ENCODE measurements at places on chromosomes 16 and 17.

DNA sequence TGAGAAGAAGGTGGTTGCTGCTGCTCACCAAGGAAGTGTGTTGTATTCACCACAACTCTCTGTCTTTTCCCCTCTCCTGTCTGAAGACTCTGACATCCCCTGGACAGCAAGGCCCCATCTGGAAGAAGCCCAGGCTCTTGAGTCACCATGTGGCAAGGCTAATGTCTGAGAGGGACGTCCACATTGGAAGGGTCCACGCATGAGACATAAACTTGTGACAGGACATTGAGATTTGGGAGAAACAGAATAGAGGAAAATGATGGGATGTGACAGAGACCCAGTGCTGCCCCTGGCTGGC lies 176.5 kb downstream of the IRF8 start:
- no peak for DNase-seq

DNA sequence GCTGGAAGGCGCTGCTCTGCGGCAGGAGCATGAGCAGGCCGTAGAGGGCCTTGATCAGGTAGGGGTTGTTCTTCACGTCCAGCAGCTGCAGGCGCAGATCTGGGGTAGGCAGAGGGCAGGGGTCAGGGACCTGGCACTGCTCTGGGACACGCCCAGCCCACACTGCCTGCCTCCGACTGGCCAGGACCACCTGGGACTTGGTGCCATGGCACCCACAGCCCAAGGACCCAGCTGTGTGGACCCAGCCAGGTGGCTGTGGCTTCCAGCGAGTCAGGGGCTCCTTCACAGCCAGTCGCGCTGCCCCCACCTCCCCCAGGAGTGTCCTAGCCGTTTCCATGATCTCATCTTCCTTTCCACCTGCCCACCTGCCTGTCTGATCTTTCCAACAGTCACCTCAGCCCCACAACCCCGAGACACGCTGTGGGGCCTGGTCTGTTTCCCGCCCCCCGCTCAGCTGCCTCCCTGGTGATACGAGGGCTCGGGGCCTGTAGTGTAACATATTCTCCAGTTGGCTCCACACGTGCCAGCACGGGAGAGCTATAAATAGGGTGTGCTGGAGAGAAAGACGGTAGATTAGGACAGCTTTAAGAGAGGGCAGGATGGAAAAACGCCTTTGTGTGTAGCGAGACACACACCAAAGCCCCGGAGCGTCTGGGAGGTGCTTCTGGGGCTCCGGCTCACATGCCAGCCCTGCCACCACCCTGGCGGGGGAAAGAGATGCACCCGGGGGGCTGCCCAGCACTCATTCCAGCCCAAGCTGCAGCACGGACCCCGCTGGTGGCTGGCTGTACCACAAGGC lies 7.2 kb upstream of the MTSS2 start:
- DNase-seq, result no peak

GRCh38 chr17:55432358-55433028 lies 10.9 kb upstream of the MMD start:
- DNase-seq, result peak; percentile 46

DNA sequence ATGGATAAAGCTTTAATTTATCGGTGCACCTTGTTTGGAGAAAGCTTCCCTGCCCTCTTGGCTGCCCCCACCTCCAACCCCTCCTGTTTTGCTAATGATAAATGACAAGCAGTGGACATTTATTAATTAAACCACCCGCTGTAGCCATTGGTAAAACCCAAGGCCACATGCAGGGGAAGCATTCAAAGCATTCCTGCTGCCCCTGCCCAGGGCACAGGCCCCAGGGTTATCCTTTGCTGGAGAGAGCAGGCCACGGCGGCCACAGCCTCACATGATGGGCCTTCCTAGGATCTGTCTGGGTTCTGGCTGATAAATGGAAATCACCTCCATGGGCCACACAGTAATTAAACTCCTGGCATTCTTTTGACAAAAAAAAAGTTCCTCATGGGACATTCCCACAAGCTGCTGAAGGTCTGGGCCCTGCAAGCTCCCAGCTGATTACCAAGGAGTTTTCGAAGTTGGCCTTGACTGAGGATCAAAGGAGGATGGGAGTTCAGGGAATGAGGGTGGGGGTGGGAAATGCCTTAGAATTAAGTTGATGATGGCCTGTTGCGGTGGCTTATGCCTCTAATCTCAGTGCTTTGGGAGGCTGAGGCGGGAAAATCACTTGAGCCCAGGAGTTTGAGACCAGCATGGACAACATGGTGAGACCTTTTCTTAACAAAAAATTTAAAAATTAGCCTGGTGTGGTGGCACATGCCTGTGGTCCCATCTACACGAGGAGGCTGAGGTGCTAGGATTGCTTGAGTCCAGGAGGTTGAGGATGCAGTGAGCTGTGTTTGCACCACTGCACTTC lies 35.5 kb downstream of the SOST start:
- DNase-seq, result no peak

GRCh38 chr16:74770831-74771526 lies 3.6 kb downstream of the FA2H start:
- DNase-seq, result peak; percentile 50

DNA sequence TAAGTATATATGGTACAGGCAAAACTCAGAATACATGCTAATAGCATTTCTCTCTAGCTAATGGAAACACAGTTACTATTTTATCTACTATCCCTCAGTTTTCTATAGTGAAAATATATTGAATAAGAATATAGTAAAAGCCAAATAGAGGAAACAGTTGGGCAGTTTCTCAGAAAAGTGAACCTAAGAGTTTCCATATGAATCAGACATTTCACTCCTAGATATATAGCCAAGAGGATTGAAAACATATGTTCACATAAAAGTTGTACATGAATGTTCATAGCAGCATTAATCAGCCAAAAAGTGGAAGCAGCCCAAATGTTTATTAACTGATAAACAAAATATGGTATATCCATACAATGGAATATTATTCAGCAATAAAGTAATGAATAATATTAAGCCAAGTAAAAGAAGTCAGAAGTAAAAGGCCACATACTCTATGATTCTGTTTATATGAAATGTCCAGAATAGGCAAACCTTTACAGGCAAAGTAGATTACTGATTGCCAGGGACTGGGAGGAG lies 134.6 kb downstream of the CYB561 start:
- DNase-seq, result no peak

DNA sequence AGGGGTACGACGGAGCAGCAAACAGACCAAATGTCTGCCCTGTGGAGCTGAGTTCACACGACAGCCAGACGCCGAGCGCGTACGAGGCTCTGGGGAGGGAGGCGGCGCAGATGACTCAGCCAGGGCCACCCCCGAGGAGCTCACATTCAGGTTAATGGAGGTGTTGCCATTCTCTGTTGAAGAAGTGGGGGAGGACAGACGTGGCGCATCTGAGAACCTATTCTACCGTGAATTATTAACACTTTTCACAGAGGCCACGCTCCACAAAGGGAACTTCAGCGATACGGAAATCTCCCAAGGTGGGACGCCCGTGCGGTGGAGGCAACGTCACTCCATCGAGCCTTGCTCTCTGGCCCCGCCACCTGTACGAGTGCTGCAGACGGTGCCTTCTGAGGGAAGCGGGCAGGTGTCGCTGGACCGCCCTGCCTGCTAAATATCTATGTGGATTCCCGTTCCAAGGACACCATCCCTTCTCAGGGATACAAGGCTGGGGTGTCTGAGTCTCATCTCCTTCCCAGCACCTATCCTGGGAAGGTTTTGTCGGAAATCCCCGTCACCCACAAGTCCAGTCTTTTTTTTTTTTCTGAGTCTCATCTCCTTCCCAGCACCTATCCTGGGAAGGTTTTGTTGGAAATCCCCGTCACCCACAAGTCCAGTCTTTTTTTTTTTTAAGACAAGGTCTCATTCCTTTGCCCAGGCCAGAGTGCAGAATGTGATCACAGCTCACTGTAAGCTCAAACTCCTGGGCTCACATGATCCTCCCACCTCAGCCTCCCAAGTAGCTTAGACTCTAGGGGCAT lies 19.0 kb downstream of the ABR start:
- no peak for DNase-seq

DNA sequence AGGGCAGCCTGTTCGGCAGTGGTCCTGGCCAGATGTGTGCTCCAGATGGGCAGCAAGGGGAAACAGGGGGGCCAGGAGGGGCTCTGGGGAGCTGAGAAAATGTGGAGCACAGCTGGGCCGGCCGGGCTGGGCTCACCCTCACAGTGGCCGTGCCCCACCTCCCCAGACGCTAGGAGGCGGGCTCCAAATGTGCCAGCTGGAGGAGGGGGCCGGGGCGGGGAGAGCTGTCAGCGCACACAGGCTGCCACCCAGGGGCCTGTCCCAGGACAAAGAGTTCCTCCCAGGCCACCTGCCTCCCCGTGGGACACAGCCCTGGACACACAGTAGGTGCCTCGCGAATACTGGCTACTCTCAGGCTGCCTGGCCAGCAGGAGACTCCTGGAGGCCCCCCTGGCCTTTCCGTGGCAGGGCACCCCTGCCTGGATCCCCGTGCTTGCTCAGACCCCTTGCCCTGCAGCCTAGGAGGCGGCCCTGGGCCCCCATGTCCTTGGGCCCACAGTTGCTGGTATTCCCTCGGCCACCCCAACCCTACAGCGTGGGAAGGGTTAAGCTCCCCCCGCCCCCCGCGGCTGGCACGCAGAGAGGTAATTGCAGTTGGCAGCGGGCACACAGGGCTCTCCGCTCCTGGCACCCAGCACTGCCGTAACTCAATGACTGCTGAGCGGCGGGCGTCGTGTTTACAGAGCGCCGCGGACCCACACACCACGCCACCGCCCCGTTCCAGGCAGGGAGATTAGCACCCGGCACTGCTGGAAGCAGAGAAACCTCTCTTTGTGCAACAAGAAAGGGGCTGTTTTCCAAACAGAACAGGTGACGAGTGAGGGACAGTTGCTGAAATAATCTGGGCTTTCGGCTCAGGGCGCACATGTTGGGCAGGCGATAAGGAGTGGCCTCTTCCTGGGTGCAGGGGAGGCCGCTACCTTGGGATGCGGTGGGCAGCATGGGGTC lies 32.2 kb downstream of the BAHCC1 start:
- DNase-seq, result peak; percentile 16

- DNase-seq, result no peak
Measured at GRCh38 chr16:79599837-79600637, 500 bp downstream of the MAF start.

DNA sequence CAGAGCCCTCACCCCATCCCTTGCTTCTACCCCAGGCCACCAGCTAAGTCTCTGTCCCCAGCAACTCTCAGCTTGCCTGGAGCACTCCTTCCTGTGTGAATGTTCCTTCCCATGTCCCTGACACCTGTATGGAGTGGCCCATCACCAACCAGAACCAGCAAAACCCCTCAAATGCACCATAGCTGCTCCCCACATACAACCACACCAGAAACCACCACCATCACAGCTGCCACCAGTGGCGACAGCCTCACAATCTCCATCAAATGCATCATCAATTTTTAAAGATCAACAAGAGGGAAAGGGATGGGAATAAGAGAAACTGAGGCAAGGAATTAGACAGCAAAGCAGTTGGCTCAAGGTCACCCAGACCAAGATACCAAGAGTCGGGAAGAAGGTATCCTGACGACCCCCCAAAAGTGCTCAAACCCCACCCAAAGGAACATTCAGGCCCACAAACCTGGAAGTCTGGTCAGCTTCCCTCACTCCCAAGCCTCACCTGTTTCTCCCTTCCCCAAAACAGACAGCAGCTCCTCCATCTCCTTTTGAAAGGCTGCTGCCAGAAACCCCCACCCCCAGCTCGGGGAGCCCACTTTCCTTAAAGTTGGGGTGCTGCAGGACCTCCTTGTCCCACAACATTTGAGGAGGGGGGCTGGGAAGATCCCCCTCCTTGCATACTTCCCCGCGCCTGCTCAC lies 1.8 kb downstream of the SRCIN1 start:
- DNase-seq, result no peak

- DNase-seq, result no peak
Measured at GRCh38 chr17:79919164-79919585, 79.9 kb upstream of the CBX4 start.
